ENCODE measurements at places on chromosomes 1 and 21.
A peak's percentile ranks its signal among the peaks of the same experiment; 100 is the strongest.

- DNase-seq, result no peak
These were observed 22.4 kb downstream of the NADK start for GRCh38 chr1:1755852-1756251.

DNA sequence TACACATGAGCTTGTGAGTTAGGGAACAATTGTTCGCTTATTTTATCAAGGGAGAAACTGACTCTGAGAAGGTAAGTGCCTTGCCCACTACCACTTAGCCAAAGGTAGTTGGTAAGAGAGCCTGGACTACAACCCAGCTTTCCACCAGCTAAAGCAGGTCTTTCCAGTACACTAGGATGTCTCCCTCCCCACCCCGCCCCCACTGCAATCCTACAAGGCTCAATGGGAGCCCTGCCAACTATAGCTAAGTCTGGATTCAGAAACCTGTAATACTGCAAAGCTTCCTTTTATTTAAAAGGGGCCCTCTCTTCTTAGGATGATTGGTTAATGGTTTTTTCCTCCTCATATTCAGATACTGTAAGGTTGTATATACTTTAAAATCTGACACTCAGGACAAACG lies 102.0 kb upstream of the C8B start:
- DNase-seq, result no peak

- no peak for DNase-seq
These were observed 73.4 kb downstream of the PLPPR5 start for GRCh38 chr1:98931128-98931835.

DNA sequence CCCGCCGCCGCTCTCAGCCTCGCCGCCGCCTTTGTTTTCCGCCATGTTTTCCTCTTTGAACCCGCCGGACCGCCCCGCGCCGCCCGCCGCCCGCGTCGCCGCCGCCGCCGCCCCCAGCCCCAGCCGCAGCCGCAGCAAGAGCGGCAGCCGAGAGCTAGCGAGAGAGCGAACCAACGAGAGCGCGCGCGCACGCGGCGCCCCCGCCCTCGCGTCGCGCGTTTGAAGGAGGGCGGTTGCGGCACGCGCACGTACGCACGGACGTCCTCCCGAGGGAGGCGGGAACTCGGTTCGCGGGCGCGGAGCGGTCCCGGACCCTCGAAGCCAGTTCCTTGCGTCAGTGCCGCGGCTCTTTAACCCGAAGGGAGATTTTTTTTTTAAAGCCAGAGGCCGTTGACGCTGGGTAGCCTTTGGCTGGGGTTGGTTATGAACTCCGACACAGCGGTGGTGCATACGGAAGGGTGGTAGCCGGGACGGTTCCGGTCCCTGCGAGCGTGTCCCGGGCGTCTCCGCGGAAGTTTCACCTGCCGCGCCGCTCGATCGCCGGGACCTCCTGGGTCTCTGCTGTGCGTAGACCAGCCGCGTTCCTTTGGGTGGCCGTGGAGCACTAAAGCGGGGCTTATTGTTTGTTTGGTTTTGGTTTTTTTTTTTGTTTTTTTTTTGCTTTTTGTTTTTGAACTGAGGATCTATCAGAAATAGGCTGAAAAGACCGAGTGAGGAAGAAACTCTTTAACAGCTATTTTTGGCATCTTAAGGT lies at the start of gene TRIM33:
TSS of gene TRIM33 (minus strand) at position 172 of the 754 bp plus-strand sequence. CDS start at position 45, 127 bp downstream.
- DNase-seq, result peak; percentile 97

- DNase-seq, result no peak
These were observed 22.1 kb downstream of the AIM2 start for GRCh38 chr1:159054427-159054826.

DNA sequence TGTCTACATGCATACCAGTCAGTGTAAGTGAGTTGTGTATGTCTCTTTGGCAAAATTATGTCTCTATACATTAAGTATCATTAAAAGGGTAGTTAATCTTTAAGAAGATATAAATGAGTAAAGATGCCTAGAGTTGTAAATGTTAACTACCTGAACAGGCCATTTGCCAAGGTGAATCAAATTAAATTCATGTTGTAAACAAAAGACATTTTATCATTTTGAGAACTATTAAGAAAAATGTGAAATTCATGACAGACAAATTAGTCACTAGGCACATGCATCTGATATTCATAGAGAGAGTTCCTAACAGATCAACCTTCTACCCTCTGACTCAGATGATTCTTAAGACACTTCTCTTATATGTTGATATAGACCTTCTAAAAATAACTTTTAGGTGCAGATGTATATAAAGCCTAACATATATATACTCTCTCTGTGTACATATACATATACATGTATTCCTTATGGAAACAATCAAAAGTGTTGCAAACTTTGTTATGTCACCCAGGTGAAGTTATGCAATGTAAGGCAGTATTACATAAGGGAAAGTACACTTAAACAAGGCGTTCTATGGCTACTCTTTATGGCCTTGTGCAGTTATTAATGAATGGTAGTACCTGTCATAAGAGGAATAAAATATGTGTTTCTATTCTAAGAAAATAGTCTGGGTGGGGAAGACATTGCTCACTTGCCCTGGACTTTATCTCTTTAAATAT lies at the start of gene TMPRSS15:
TSS of gene TMPRSS15 (minus strand) at position 51 of the 716 bp plus-strand sequence. CDS start 163 bp downstream, outside the sequence.
- DNase-seq, result no peak

DNA sequence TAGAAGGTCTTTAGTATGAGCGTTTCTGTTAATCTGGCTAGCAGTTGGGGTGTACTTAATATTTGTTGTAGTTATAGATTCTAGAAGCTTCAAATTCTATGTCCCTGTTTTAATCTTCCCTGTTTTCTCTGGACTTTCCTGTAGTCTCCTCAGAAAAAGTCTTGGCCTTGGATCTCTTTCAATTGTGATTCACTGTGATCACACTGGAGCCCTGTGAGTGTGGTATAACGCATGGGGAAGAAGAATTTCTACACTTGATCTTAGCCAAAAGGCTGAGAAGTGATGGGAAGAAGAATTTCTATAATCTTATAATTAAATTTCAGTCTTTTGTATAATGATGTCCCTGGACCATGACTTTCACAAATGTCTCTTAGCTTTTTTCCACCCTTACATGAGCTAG lies 36.7 kb upstream of the COP1 start:
- no peak for DNase-seq

- DNase-seq, result no peak
These were observed 47.0 kb downstream of the ACTL8 start for GRCh38 chr1:17802164-17802563.

- no peak for DNase-seq
These were observed 39.7 kb downstream of the TTC13 start for GRCh38 chr1:230938924-230939368.

All from erythroblast (primary cell).